ENCODE measurements at places on chromosomes 3 and 15.

- DNase-seq, result peak; percentile 48
Measured at GRCh38 chr3:111936191-111936841, 42.5 kb upstream of the ABHD10 start.

DNA sequence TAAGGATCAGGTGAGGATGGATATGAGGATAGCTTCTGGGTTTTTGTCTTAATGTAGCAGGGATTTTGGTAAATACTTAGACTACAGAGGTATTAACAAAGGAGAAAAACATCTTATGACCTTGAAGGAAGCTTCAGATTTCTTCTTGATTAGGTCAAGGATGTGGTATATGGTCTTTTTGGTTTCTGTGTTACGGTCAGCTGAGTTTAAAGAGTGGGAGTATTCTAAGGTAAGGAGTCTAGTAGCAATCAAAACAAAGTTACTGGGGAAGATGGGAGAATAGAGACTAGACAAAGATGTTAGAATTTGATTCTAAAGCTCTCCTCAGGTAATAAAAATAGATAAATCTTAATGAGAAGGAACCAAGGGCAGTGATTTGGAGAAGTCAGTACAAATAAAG lies 6.2 kb downstream of the HMG20A start:
- no peak for DNase-seq

DNA sequence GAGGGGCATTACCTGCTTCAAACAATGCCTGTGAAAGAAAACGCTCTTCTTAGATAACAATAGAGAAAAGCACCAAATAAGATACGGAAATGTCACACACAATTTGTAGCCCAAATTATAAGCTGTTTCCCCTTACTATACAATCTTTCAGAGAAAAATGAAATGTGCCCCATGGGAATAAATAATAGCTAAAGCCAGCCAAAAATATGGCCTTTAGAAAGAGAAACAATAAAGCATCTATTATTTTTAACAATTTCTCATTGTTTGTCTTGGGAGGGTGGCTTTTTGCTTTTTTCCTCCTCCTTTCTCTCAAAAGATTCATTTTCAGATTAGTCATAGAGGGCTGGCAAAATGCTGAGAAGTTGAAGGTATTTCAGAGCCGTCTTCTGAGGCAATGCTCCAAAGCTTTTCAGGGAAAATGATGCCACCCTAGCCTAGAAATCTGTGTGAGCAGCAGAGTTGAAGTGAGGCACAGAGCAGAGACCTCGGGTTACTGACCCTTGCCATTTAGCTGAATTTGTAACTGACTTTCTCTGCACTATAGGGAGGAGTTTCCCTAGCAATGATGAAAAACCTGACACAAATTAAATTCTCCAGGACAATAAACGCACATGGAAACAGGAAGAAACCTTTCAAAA lies 86.3 kb upstream of the PRICKLE2 start:
- DNase-seq, result no peak

GRCh38 chr3:49019941-49020329 lies 1.6 kb upstream of the DALRD3 start:
- no peak for DNase-seq

- DNase-seq, result no peak
Measured at GRCh38 chr15:26352909-26353308, 420.0 kb downstream of the GABRB3 start.

DNA sequence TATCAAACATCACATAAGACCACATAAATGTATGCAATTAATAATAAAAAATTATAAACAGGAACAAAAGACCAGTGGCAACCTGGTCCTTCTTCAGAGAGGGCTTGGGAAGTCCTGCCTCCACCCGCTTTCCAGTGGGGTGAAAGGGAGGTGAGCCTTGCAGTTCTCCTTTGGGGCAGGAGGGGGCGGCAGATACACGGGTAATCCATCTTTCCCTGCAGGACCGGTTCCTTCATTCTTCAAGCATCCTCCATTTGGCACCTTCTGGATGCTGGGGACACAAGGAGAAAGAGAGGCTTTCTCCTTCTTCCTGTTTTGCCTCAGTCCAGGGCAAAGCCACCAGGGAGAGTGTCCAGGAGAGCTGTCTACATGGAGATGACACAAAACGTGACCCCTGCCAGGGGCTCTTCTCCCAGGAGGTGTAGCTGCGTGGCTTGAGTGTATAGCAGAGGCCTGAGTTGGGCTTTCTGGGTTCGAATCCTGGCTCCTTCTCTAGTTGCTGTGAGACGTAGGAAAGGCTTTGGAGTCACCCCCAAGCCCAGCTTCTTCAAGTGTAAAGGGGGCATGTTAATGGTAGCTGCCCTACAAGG lies 23.2 kb downstream of the RPLP1 start:
- peak; percentile 80 for DNase-seq

GRCh38 chr3:164095949-164096348 lies 982.3 kb downstream of the SI start:
- no peak for DNase-seq

DNA sequence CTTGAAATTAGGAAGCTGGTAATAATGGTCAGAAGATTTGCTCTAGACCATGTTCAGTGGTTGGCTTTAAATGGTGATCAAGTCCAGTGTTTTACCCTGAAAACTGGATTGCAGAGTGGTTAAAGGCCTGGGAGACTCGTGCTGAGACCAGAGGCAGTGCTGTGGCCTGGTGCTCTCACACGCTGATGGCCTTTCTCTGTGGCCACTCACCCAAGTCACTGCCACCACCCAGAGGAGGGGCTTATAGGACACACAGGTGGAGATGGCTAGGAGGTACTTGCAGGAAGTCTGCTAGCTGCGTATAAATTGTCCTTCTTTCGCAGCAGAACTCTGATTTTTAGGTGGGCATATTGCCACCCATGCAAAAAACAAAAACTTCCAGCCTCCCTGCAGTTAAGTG lies 6.2 kb upstream of the EHD4 start:
- DNase-seq, result no peak

GRCh38 chr3:107661447-107662123 lies 138.8 kb downstream of the BBX start:
- DNase-seq, result no peak

DNA sequence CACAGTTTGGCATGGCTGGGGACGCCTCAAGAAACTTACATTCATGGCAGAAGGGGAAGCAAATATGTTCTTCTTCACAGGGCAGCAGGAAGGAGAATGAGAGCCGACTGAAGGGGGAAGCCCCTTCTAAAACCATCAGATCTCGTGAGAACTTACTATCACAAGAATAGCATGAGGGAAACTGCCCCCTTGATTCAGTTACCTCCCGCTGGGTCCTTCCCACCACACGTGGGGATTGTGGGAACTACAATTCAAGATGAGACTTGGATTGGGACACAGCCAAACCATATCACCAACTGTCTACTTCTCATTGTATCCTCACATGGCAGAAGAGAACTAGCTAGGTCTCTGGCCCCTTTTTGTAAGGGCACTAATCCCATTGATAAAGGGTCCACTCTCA lies 30.5 kb downstream of the CCDC32 start:
- no peak for DNase-seq

DNA sequence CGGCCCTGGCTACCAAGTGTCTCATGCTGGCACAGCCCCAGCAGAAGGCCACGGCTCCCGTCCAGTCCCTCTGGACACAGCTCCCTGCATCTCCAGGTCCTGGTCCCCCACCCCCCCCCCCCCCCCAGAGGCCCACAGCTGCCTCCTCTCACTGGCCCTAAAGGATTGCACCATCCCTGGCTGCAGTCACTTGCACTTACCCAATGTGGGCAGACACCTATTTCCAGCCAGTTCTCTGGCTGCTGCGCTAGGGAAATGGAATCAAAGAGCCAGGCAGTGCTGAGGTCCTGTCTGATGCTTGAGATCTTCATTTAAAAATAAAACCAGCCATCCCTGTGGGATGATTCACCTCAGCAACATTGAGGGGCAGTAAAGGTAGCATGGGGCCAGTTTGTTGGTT lies 346.4 kb downstream of the OCA2 start:
- no peak for DNase-seq

- no peak for DNase-seq
Measured at GRCh38 chr15:52408823-52409222, 113.2 kb upstream of the MYO5C start.

DNA sequence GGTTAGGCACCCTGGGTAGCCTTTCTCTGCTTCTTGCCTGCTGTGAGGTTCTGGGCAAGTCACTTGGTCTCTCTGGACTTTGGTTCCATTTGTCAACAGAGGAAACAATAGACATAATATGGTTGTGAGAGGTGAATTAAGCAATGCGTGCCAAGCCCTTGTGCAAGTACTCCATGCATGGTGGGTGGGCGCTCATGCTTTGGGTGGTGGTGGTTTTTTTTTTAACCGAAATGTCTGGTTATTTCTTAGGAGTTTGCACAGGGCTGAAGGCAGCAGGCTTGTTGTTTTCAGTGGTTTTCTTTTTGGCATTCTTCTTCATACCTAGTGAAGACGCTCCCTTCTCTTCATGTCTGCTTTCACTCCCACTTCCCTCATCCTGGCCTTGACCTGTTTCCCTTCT lies 84.2 kb upstream of the LRTM1 start:
- DNase-seq, result no peak

DNA sequence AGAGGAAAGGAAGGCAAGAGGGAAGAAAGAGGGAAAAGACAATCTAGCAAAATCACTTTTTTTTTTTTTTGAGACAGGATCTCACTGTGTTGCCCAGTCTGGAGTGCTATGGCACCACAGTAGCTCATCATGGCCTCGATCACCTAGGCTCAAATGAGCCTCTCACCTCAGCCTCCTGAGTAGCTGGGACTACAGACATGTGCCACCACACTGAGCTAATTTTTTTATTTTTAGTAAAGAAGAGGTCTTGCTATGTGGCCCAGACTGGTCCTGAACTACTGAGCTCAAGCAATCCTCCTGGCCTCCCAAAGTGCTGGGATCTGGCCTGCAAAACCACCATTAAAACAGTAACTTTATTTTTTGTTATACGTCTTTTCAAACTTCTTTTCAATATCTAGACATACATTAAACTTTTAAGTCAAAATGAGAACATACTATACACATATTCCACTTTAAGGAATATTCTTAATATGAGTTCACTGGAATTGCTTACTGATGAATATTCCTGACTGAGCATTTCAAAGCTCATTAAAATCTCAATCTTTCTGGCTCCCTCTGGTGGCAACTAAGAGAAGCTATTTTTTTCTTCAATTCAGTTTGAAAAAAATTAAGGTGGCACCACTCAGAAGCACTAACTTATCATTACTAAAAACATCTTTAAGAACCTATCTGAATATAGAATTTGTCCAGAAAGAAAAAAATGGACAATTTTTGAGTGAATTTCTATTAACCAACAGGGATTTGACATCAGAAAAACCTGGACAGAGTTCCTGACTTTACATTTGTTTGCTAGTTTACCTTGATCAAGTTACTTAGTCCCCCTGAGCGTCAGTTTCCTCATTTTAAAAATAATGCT lies 40.9 kb downstream of the UACA start:
- peak; percentile 28 for DNase-seq

- DNase-seq, result no peak
Measured at GRCh38 chr15:50312636-50313035, 42.4 kb downstream of the GABPB1 start.

GRCh38 chr3:55697177-55697865 lies 210.2 kb upstream of the WNT5A start:
- DNase-seq, result no peak

GRCh38 chr3:182241766-182242488 lies 530.2 kb downstream of the SOX2 start:
- DNase-seq, result no peak

- DNase-seq, result no peak
Measured at GRCh38 chr3:127889976-127890650, 24.9 kb upstream of the KBTBD12 start.

DNA sequence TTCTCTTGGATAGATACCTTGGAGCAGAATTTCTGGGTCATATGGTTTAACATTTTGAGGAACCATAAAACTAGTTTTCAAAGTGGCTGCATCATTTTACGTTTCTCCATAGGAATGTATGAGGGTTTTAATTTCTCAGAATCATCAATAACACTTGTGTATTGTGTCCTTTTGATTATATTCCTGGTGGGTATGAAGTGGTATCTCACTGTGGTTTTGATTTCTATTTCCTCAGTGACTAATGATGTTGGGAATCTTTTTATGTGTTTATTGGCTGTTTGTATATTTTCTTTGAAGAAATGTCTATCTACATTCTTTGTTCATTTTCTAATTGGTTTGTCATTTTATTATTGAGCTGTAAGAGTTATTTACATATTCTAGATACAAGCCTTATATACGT lies 28.8 kb downstream of the CDIN1 start:
- DNase-seq, result no peak

GRCh38 chr3:29683018-29683993 lies 402.4 kb downstream of the RBMS3 start:
- peak; percentile 32 for DNase-seq

DNA sequence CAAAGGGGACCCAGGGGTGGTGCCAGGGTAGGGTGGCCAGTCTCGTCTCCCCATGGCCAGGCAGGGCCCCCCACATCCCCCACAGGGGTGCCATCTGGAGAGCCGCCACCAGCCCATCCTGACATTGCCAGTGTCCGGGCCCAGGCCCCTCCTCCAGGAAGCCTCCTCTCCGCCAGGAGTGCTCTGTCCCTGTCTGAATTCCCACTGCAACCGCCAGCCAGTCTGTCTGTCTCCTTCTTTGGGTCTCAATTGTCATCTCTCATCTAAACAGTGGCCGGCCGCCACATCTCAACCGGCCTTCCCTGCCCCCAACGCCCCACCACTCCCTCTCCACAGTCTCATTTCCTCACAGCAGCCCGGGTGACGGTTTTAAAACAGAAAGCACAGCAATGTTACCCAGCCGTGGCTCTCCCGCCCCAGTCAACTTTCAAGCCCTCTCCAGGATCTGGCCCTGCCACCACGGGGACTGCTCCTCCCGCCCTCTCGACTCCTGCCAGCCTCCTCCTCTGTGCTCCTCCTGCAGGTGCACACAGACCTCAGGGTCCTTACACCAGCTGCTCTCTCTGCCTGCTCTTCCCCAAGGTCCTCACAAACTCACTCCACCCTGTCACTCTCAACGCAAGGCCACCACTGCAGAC lies 57.0 kb downstream of the IQSEC1 start:
- DNase-seq, result no peak
